Stimulated activated CD4-positive, alpha-beta T cell treated with anti-CD3 and anti-CD28 coated beads, TNF-alpha, amount 100 ng/mL, for 4 hours (primary cell): ENCODE measurements at places on chromosomes 11 and 22.

DNA sequence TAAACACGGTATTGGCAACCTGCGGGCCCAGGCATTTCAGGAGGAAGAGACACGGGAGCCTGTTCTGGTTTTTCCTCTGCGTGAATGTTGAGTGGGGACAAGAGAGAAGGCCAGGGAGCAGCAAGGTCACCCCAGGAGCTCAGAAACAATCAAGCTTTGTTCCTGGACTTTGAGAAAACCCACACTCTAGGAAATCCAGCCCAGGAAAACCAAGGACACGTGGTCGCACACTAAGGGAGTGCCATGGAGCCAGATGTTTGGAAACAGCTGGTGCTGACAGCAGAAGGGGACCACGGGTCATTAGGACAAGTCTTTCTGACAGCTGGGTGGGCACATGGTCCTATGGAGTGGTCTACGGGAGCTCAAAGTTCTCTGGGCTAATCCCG is 44.1 kb downstream of the MYH9 start:
- DNase-seq = no peak

GRCh38 chr11:85663080-85663752 is 1.7 kb downstream of the CREBZF start:
- no peak for DNase-seq

DNA sequence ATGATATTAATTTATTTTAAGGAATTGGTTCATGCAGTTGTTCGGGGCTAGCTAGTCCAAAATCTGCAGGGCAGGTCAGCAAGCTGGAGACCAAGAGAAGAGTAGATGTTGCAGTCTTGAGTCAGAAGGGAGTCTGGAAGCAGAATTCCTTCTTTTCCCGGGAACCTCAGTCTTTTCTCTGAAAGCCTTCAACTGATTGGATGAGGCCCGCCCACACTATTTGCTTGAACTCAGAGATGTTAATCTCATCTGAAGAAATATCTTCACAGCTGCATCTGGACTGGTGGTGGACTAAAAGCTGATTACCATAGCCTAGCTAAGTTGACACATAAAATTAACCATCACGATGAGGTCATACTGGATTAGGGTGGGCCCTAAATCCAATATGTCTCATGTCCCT is 122.2 kb downstream of the COMMD9 start:
- DNase-seq = no peak

GRCh38 chr11:8811571-8811970 is 99.4 kb upstream of the AKIP1 start:
- DNase-seq = no peak

DNA sequence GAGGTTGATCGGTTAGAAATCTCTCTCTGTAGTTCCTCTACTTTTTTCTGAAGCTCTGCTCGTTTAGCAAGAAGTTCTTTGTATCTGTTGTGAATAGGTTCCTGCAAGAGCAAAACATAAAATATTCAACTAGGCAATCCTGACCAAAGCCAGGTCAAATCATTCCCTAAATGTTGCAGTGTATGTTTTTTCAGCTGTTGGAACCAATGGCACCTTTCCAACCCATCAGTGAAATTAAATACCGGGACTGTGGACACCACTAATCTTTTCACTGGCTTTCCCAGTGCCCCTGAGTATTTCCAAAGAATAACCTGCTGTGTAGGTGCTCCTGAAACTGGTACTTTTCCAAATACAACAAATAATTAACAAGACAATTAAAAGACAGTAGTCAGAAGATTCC is 45.1 kb downstream of the CEP57 start:
- DNase-seq = no peak
